Stimulated activated CD4-positive, alpha-beta T cell treated with anti-CD3 and anti-CD28 coated beads, TNF-alpha, amount 100 ng/mL, for 1 hour (primary cell): ENCODE measurements at places on chromosomes 5 and 9.

- no peak for DNase-seq
These were observed 19.9 kb upstream of the FRRS1L start for GRCh38 chr9:109186857-109187520.

DNA sequence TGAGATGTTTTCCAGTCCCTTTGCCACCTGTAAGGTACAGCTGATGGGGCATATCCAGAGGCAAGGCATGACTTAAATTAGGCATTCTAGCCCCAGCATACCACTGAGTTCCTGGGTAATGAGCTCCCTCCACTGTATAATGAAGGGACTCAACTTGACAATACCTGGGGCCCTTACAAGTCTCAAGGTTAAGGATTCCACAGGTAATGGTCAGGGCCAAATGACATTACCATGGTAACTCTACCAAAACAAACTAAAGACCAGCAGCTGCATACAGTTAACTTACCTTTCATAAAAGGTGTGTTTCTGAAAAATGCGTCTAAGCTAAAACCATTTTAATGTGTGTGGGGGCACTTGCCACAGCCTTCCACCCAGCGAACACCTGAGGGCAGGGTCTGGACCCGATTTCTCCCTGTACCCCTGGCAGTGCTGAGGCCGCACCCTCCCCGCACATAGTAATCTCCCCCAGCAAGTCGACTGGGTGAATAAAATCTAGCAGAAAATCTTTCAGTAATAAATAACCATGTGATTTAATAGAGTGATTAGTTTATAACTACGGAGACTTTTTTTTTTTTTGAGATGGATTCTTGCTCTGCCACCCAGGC lies 24.2 kb downstream of the CCDC69 start:
- no peak for DNase-seq

- DNase-seq, result no peak
These were observed 236.5 kb upstream of the TRIM32 start for GRCh38 chr9:116450378-116451139.

GRCh38 chr9:76580820-76581219 lies 121.8 kb downstream of the GCNT1 start:
- DNase-seq, result no peak

GRCh38 chr9:37919956-37920335 lies 16.0 kb upstream of the SLC25A51 start:
- DNase-seq, result no peak

- DNase-seq, result no peak
These were observed 3.3 kb downstream of the HOMER1 start for GRCh38 chr5:79510638-79511037.

DNA sequence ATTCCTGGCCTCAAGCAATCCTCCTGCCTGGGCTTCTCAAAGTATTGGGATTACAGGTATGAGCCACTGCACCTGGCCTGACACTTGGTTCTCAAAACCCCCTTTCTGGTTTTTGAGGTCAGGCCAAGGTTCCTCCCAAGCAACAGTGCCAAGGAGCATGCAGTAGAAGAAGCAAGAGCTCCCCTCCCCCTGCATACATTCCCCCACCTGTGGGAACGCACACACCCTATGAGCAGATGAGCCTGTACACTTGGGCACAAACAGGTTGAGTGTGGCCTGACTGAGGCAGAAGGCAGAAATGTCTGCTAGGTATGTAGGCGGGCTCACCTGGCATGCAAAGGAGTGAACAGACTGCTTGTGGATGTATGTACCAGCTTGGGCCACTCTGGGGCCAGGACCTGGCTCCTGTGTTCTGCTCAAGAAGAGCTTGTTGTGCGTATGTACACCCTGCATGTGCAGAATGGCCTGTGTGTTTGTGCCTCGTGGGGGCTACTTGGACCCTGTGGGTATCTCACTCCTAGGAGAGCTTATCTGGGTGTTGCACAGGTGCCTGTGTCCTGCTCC lies 1.7 kb downstream of the GPRIN1 start:
- DNase-seq, result no peak

GRCh38 chr5:169201597-169201996 lies 99.3 kb downstream of the SLIT3 start:
- no peak for DNase-seq

- DNase-seq, result no peak
These were observed 136.8 kb upstream of the ADRA1B start for GRCh38 chr5:159779481-159779880.

DNA sequence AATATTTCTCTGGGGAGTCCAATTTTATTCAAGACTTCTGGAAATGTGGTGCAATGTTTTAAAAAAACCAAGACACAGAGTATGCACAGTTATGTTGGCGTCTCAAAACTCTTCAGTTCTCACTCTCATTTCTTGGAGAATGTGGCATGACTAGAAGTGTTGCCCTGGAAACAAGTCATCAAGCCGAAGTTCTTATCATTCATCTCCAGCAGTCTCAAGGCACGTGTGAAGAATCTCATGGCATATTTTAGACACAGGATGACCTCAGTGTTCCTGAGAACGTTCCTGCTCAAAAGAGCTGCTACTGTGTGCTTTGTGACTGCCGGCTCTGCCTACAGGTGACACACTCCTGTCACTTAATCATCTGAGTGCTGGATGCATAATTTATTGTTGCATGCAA lies 147.4 kb upstream of the IRX4 start:
- no peak for DNase-seq

DNA sequence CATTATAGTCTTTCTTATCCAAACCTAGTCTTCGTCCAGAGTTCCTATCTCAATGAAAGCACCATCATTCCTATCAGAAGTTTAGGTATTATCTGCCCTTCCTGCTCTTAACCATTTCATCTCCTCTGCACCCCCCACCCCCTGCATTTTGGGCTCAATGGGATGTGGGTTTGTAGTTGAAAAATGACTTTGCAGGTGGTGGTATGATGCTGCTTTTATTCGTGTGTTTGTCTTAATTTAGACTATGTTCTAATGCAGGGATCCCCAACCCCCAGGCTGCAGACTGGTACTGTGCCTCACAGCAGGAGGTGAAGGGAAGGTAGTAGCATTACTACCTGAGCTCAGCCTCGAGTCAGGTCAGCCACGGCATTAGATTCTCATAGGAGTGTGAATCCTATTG lies 49.4 kb upstream of the ZNF608 start:
- DNase-seq, result no peak

DNA sequence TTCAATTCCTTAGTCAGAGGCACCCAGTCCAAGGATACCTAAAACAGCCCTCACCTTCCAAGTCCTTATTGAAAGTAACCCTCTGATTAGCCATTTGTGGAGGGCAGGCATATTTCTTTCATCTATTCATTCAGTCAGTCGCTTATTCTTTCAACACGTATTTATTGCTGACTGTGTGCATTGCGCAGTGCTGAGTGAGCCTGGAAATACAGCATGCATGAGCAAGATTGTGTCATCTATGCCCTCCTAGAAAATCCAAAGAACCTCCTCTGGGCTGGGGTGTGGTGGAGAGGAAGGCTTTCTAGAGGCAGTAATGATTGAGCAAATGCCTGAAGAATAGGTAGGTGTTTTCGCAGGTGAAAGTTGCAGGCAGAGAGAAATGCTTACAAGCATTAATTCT lies 8.5 kb upstream of the FEM1C start:
- DNase-seq, result no peak

DNA sequence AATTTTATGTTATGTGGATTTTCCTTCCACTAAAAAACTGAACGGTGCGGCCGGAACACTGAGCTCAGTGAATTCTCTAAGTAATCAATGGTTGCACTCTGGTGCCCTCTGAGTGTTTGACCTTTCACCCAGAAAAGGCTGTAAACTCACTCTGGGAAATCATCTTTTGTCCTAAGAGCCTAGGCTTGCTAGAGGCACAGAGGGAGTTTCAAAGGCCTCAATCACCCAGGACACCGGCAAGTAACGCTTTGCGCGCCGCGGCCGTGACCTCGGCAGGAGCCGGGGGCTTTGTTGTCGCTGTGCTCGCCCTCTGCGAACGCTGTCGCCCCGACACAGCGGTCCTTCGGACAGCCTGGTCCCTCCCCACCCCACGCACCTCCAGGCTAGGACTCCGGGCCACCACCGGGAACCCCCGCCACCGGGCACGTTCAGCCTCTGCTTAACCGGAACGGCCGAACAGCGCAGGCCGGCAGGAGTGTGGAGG lies 703 bp downstream of the ISCA1 start:
- DNase-seq, result no peak

GRCh38 chr5:141508440-141508797 lies 19.5 kb downstream of the PCDHGC5 start:
- DNase-seq, result no peak

GRCh38 chr5:94618029-94618492 lies 343 bp downstream of the KIAA0825 start:
- no peak for DNase-seq

- peak; percentile 19 for DNase-seq
These were observed 1.8 kb downstream of the EGR1 start for GRCh38 chr5:138466900-138467710.

DNA sequence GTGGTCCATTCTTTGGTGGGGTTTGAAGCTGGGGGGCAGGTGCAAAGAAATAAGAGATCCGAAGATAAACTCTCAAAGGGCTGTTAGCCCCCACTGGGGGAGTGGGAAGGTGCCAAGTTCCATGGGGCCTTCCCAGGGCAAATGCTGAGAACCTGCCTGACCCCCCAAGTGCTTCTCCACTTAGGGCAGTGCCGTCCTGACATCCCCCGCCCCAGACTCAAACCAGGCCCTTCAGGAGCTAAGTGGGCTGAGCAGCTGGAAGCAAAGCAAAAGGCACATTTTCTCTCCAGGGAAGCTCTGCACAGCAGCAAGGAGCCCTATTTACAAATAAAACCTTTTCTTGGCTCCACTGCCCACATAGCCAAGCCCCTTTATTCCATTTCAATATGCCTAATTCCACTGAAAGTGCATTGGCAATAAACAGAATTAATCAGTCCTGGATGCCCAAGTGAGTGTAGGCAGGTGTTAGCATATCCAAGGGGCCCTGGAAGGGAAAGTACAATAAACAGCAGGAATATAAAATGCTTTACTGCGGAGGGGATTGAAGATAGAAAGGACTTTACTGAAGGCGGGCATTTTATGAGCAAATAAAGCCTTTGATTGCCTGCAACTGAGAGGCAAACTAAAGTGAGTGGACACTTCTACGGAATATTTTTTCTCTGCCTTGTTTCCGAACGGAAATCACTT lies 44.6 kb downstream of the WHRN start:
- DNase-seq, result no peak
